ENCODE measurements at places on chromosomes 5 and 9. TPM values are rescaled to one million over a fixed set of nuclear protein-coding genes. Genes with fewer than 3 reads are reported as not detected.

Gene FSD1L
- 0.50 TPM for total RNA-seq

Gene MOB3B
- 0.51 TPM for total RNA-seq

Gene UBLCP1
- total RNA-seq, result 23.2 TPM

Gene KCTD16
- total RNA-seq, result not detected

Gene PCDHB12
- not detected for total RNA-seq

Gene CSF1R
- 0.60 TPM for total RNA-seq

Gene ASTN2
- total RNA-seq, result 4.8 TPM

Gene PDZD2
- total RNA-seq, result 0.88 TPM

Gene C1QTNF2
- total RNA-seq, result not detected

Gene TEX48
- total RNA-seq, result not detected

Gene FAM221B
- not detected for total RNA-seq

Gene MYORG
- total RNA-seq, result 2.3 TPM

Gene ZDHHC11
- total RNA-seq, result 11.6 TPM

Gene AQP3
- total RNA-seq, result 91.9 TPM

Gene NR4A3
- 45.0 TPM for total RNA-seq

Gene PCDHGA6
- total RNA-seq, result 0.64 TPM

Gene FOXD1
- total RNA-seq, result 0.20 TPM

Gene SVEP1
- total RNA-seq, result 0.03 TPM

Gene SPAAR
- not detected for total RNA-seq

Gene ACTL7A
- total RNA-seq, result not detected

Gene IFNB1
- not detected for total RNA-seq

Gene ROR2
- 0.18 TPM for total RNA-seq

Gene PCDHB16
- total RNA-seq, result not detected

Gene HSPA4
- 55.3 TPM for total RNA-seq

Gene PAIP1
- total RNA-seq, result 29.9 TPM

Gene PCDHB8
- total RNA-seq, result not detected

Gene FOXD4
- not detected for total RNA-seq

Gene COL23A1
- not detected for total RNA-seq

Gene LEAP2
- 3.7 TPM for total RNA-seq

Gene TPPP
- 8.2 TPM for total RNA-seq

Gene FREM1
- total RNA-seq, result not detected

Gene SOHLH1
- not detected for total RNA-seq

Gene GNA14
- total RNA-seq, result not detected

Data from T-cell (primary cell).